ENCODE measurements at places on chromosomes 12 and 14.

DNA sequence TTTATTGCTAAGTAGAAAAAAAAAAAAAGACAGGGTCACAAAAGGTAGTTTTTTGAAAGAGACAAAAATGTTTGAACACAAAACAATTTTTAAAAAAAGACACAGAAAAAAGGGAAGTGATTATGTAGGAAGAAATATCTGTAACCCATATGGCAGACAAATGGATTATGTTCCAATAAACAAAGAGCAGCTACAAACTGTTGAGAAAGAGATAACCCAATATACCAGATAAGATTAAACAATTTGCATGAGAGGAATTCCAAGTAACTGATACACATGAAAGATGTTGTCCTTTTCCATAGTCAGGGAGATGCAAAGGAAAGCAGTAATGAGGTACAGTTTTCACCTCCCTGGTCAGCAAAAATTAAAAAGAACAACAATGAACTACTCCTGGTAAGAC is 44.9 kb downstream of the PTPRR start:
- DNase-seq: no peak

DNA sequence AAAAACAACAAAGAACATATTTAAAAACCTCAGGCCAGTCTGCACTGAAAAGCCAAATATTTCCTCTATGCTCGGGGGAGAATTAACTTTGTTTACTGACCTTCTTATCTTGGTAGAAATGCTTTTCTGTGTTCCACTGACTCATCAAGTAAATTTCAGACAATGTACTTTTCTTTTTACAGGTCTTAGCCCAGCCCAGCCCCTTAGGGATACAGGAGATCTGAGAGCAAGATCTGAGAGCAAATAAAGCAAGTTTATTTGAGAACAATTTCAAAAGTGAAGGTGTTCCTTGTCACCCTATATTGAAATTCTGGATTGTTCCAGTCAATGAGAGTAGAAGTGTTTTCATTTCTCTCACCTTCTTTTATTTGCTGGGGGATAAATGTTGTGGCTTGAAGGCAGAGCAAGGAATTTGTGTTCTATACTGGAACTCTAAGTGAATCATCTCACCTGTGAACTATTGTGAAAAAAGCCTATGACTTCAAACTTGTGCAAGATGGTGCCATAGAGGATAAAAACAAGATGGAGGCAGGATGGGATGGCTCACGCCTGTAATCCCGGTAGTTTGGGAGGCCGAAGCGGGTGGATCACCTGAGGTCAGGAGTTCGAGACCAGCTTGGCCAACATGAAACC is 7.9 kb upstream of the GPRC5A start:
- DNase-seq: no peak

GRCh38 chr14:98173305-98173704 is 1098.7 kb downstream of the BCL11B start:
- no peak for DNase-seq

DNA sequence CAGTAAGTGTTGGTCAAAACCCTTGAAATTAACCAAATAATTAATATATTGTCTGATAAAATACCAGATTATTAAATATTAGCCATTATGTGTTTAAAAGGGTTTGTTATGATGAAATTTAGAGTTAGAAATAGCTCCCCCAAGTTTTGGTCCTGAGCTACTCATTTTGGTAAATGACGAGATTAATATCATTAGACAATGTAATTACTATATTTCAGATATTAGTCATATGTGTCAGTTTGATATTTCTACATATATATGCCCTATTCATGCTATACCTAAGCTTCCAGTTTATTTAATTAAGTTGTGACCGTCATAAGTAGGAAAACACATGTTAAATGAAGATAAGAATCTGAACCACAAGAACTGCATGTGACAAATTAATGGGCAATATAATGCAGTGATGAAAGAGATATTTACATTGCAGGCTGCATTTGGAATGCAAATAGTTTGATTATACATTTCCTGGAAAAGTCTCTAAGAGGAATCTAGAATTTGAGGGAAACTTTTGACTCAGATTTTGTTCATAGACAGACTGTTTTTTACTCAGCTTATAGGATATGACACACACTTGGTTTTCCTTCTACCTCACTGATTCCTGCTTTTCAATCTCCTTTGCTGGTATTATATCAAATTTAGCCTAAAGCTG is 70.5 kb downstream of the TBC1D30 start:
- DNase-seq: no peak

DNA sequence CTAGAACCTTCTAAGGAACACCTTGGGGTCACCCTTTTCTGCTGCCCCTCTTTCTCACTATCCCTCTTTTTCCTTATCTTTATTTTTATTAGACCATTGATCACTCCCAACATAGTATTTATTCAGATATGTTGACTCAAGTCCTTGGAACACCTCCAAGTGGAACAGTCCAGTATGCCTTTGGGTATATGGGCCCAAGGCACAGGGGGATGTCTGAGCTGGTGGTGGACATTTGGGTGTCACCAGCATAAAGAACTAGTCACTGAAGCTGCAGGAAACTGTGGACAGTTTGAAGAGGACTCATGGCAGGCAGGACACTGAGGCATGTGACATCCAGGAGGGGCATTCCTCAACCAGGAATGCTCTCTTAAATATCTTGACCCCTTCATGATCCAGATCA is 105.6 kb downstream of the VEZT start:
- DNase-seq: no peak

GRCh38 chr12:64521833-64522232 is 69.9 kb downstream of the TBK1 start:
- no peak for DNase-seq

GRCh38 chr12:95709152-95709551 is 81.4 kb downstream of the NTN4 start:
- no peak for DNase-seq

DNA sequence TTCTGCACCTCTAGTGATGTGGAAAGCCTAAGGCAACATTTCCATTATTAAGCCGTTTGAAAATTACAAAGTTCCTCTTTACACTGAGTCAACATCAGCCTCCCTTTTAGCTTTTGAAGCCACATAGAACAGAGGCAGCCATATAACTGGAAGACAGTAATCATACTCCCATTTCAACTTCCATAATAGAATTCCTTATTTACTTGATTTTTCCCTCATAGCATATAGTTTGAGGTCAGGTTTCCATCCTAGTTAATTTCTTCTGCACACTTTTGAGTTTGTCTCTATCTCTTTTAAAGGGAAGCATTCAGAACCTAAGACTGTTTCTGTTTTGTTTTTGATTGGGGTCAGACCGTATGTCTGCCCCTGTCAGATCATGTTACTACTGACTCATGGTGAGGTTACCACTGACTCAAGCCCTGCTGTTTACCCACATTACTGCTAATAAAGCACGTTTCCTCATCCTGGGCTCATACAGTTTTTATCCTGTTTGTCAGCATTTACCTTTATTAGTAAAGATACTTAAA is 161.0 kb downstream of the SLC38A4 start:
- DNase-seq: no peak

GRCh38 chr14:65927931-65928356 is 515.4 kb downstream of the FUT8 start:
- DNase-seq: no peak

DNA sequence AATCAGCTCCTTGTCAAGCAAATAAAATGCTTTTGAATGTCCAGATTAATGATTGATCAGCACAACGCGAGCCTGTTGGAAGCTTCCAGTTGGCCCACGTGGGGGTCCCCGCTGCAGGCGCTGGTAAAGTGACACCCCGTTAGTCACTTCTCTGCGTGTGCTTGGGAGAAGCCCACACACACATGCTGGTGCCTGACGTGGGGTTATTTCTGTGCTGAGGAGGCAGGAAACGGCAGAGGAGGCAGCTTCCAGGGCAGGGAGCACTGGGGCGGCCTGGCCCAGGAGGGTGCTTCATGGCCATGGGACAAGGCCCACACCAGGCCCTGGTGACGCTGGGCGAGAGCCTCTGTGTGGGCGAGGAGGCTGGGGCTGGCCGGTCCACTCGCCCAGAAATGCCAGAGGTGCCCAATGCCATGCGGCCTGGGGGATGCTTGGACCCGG is 101.5 kb downstream of the KIF26A start:
- DNase-seq: no peak

GRCh38 chr14:75634848-75635247 is 25.8 kb downstream of the ERG28 start:
- no peak for DNase-seq

DNA sequence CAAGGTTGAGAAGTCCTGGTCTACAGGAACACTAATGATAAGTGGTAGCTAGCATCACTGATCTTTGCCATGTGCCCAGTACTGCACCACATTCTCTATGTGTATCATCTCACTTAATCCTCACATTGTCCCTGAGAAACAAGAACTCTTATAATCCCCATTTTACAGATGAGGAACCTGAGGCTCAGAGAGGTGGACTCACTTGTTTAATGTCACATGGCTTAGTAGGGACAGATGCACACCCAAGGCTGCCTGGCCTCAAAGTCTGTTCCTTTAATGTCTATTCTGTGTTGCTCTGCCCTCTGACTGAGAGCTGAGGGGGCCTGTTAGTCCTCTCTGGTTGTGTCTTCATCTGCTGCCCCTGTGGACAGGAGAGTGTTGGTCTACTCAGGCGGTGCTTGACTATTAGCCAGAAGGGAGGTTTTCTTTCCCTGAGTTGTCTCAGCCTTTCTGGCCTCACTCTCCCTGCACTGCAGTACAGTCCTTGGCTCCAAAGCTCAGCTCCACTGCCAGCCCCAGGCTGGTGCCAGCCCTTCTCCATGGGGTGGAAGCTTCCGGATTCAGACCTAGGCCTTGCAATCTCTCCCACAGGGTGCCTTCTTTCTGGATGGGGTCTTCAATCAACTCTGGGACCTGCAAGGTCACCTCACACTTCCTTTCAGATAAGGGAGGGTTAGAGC is 4.9 kb upstream of the DYNLL1 start:
- DNase-seq: peak; percentile 7

DNA sequence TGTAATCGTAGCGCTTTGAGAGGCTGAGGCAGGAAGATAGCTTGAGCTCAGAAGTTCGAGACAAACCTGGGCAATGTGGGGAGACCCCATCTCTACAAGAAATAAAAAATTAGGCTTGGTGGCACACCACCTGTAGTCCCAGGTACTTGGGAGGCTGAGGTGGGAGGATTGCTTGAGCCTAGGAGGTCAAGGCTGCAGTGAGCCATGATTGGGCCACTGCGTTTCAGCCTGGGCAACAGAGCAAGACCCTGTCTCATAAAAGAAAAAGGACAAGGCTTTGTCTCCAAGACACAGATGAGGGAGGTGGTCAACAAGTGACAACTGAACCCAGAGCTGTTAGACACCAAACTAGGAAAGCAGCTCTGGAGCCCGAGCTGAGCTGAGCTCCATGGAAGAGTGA is 14.5 kb upstream of the TAMALIN start:
- DNase-seq: no peak

GRCh38 chr14:49961270-49962222 is 68.7 kb downstream of the ARF6 start:
- DNase-seq: no peak
